ENCODE measurements at places on chromosomes 7 and 10. TPM values are rescaled to one million over a fixed set of nuclear protein-coding genes. Genes with fewer than 3 reads are reported as not detected.

- peak; percentile 58 for DNase-seq
Observed at GRCh38 chr7:107463139-107464078, 6.4 kb upstream of the GPR22 start.

OR2A5 gene
- polyA plus RNA-seq: not detected

GRCh38 chr7:55189878-55190436, 171.1 kb downstream of the EGFR start:
- DNase-seq: no peak

GRCh38 chr7:132347123-132347522, 229.1 kb downstream of the PLXNA4 start:
- DNase-seq: no peak

BEND7 gene
- polyA plus RNA-seq: 11.1 TPM

DNA sequence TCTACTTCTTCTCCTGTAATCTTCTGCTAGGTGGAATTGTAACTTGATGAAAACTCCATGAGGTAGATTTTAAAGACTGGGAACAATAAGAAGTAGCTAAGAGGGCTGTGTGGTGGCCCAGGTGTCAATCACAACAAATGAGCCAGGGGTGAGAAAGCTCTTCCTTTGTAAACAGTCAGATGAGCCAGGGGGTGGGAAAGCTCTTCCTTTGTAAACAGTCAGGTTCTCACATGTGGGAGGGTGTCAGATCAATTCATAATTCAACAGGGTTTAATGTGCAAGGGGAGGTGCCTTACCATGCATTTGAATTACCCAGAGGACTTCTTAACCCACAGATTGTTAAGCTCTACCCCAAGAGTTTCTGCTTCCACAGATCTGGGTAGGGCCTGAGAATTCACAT, 312.4 kb upstream of the AUTS2 start:
- no peak for DNase-seq

DNA sequence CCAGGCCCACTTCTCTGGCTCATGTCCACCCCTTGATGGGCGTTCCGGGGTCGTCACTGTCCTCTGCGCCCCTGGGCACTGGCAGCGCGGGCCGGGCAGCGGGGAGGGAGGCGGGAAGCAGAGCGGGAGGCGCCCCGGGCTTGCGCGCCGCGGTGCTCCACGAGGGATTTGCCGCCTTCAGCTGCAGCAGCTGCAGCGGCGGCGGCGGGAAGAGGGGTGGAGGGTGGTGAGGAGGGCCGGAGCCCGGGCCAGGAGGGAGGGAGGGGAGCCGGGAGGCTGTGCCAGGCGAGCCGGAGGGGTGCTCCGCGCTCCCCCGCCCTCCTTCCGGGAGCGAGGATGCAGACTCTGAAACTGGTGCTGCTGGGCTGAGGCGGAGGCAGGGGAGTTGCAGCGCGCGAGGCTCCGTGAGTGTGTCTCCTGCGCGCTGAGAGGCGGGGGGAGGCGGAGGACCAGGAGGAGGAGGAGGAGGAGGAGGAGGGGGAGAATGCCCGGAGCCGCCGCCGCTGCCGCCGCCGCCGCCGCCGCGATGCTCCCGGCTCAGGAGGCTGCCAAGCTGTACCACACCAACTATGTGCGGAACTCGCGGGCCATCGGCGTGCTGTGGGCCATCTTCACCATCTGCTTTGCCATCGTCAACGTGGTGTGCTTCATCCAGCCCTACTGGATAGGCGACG, at the start of gene LHFPL3:
LHFPL3 (plus strand) TSS at position 308 of the 674 bp plus-strand sequence.
- peak; percentile 53 for DNase-seq

DNA sequence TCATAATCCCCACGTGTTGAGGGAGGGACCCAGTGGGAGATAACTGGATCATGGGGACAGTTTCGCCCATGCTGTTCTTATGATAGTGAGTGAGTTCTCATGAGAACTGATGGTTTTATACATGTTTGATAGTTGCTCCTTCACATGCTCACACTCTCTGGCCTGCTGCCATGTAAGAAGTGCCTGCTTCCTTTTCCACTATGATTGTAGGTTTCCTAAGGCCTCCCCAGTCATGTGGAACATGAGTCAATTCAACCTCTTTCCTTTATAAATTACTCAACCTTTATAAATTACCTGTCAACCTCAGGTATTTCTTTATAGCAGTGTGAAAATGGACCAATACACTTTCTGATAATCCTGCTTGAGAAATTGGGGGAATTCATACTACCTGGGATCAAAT, 80.2 kb downstream of the ZNF37A start:
- DNase-seq: no peak

AP1S1 gene
- 34.7 TPM for polyA plus RNA-seq

DPYSL4 gene
- polyA plus RNA-seq: 1.7 TPM

GOLGA7B gene
- polyA plus RNA-seq: 2.8 TPM

DNA sequence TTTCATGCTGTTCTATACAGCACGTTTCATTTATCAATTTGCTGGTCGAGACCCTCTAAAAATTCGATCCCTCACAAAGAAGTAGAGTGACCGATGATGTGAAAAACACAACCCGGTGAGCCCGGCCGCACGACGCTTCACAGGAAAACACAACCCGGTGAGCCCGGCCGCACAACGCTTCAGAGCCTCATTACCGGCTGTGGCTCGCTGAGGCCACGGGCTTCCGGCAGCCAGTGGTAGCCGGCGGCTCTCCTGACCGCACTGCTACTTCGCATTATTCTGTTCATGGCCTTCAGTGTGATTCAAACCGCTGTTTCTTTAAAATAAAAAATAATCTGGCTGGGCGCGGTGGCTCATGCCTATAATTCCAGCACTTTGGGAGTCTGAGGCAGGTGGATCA, 42.3 kb upstream of the RBM33 start:
- no peak for DNase-seq

TRIM50 gene
- 31.7 TPM for polyA plus RNA-seq

PPP3CB gene
- polyA plus RNA-seq: 23.2 TPM

GRCh38 chr7:108406222-108406890, 49.9 kb downstream of the NRCAM start:
- DNase-seq: no peak

DNA sequence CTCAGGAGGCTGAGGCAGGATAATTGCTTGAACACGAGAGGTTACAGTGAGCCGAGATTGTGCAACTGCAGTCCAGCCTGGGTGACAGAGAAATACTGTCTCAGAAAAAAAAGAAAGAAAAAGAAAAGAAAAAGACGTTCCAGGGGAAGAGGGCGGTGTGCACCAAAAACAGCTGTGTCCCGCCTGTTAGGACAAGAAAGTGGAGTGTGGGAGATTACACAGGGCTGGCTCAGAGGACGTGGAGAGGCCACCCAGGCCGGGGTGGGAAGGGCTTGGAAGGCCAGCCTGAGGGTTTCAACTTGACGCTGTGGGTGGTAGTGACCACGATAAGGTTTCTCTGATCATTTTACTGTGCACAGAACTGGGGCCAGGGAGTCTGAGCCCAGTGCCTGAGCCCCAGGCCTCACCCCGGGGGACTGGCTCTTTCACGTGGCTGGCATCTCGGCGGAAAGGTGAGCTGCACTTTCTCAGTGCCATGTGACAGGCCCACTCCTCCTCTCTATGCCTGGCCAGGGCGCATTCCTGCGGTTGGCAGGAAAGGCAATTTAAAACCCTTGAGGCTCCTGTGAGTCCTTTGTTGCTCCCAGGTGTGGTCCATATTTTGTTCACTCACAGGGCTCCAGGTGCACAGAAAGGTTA, 13.9 kb downstream of the RHBDD2 start:
- peak; percentile 78 for DNase-seq

DNA sequence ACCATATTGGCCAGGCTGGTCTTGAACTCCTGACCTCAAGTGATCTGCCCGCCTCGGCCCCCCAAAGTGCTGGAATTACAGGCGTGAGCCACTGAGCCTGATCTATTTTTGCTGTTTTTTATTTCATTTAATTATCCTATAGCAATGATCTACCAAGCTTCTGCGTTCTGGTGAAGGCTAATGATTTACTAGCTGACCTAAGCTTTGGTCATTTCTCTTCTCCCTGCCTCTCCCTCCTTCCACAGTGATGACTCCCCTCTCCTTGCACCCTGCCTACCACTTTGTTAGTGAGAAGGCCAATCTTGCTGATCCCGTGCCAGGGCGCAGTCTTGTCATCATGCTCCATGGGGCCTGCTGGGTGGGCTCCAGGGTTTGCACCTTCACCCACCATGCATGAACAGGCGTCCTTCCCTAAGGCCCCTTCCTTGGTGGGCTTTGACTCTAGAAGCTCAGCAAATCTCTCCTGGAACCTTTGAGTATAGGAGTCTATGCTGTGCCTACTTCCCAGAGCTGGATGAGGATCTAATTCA, 11.9 kb upstream of the ZCCHC24 start:
- DNase-seq: no peak

DNA sequence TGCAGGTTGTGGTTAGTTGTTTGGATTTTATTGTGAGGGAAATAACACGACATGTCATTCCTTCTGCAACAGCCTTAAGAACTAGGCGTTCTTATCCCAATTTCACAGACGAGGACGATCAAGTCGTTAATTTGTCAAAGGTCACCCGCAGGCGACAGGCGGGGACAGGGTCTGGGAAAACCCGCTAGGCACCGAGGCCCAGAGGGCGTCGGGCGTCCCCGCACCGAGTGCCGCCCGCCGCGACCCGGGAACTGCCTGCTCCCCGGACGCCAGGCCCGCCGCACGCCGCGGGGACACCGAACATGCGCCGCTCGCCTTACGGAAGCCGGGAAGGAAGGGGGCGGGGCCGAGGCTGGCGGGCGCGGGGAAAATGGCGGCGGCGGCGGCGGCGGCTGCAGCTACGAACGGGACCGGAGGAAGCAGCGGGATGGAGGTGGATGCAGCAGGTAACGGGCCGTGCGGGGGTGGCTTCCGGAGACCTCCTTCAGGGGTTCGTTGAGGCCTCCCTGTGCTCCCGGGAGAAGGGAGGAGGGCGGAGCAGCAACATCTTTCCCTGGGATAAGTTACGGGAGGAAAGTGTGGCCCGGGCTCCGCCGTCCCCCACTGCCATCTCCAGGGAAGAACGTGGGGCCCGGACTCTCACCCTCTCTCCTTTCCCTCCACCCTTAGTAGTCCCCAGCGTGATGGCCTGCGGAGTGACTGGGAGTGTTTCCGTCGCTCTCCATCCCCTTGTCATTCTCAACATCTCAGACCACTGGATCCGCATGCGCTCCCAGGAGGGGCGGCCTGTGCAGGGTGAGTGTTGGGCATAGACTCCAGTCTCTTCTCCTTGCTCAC, at the start of gene COPS6:
COPS6 (plus strand) TSS at position 349 of the 837 bp plus-strand sequence; CDS start at position 371, 22 bp downstream.
- peak; percentile 87 for DNase-seq

DNA sequence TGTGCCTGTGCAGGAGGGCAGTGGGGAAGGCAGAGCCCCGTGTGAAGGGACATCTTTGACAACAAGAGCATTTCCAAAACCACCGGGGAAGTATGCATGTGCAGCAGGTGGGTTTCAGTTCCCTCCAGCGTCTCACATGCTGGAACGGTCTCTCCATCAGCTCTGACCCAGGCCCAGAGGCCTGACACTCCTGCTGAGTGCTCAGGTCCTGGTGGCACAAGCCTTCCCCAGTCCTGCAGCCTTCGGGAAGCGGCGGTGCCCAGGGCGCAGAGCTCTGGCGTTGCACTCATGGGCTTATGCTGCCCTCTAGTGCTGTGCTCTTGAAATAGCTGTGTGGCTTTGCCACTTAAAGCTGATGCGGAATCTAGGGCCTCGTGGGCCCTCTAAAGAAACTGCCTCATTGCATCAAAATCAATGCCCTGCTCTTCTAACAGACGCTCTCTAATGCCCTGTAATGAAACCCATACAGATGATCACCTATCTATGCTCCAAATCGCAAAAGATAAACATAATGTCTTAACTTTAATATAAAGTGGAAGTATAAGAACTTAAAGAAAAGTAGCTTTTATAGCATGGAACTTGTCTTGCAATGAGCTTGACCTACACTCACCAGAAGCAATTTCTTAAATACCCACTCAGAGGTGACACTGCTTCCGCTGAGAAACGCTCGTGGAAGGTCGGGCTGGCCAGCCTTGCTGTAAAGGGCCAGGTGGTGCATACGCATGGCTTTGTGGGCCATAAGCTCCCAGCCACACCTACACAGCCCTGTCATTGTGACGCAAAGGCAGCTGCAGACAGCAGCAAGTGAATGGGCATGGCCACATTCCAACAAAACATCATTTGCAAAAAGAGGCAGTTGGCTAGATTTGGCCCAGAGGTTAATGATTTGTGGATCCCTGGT, 38.6 kb downstream of the CLRN3 start:
- DNase-seq: peak; percentile 80

- DNase-seq: no peak
Observed at GRCh38 chr10:129866894-129867293, 97.2 kb downstream of the EBF3 start.

PARD3 gene
- polyA plus RNA-seq: 16.6 TPM

PTPN12 gene
- polyA plus RNA-seq: 35.6 TPM

- no peak for DNase-seq
Observed at GRCh38 chr10:16788125-16788524, 29.1 kb downstream of the RSU1 start.

DNA sequence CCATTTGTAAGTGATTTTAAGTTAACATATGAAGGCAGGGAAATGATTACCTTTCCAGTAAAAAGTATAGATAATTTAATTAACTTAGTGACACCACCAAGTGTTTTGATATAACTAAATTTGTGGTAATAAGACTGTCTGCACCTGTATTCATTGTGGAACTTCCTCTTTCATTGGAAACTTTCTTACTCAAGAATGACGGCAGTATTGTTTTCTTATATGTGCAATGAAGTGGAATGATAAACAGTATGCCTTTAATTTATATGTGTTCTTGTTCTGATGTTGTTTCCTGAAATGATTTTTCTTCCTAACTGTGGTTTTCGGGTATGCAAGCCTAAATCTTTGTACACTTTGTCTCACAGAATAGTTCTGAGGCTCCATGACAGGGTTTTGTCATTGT, 46.4 kb downstream of the CASD1 start:
- DNase-seq: no peak

- DNase-seq: peak; percentile 91
Observed at GRCh38 chr10:102117391-102118159, 2.6 kb downstream of the LDB1 start.

DNA sequence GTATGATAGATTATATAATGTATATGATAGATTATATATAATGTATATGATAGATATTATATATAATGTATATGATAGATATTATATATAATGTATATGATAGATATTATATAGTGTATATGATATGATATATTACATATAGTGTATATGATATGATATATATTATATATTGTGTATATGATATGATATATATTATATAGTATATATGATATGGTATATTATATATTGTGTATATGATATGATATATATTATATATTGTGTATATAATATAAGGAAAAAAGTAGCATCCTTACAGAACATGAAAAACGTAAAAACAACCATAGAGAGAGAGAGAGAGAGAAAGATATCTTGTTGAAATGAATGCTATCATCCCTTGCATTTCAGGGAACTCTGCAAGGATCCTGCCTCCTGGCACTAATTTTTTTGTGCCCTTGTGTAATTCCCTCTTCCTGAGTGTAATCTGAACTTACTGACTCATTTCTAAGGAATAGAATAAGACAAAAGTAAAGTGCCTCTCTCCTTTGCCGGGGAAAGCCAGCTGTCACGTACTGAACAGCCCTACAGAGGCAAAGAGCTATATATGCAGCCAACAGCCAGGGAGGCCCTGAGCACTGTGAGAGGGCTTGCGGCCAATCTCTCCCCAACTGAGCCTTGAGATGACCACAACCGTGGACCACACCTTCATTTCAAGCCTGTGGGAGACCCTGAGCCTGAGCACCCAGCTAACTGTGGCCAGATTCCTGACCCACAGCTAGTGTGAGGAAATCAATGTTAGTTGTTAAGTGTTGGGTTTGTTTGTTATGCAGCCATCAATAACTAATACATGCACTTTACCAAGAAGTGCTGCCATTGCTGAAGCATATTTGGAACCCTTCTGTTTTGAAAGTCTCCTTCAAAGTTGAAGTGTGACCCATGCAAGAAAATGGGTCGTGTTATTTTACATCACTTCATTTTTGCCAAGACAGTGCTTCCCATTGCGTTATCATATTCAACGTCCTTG, 61.1 kb upstream of the EZH2 start:
- DNase-seq: no peak

FERD3L gene
- polyA plus RNA-seq: not detected

Measured in stomach (tissue), 19 donors.